ENCODE measurements at places on chromosomes 16 and 17.

GRCh38 chr17:17833658-17834357 is 3.0 kb downstream of the SREBF1 start:
- DNase-seq, result no peak

GRCh38 chr17:4690745-4691144 is 13.2 kb downstream of the PELP1 start:
- peak; percentile 53 for DNase-seq

- DNase-seq, result no peak
Observed at GRCh38 chr17:80000981-80001775, 34.5 kb downstream of the TBC1D16 start.

DNA sequence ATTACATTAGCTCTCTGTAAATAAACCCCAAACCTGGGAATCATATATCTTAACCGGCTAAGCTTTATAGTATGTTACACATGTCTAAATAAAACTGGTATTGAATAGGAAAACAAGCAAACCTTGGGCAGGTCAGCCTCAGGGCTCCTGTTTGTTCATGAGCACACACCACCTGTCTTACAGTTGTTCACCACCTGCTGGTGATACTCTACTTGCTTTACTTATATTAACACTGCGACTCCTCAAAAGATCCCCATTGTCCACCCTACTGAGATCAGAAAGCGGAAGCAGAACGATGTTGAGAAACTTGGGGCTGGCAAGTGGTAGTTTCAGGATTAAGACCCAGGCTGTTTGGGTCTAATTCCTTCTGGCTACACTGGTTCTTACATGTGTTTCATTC is 16.4 kb downstream of the CDH13 start:
- no peak for DNase-seq

DNA sequence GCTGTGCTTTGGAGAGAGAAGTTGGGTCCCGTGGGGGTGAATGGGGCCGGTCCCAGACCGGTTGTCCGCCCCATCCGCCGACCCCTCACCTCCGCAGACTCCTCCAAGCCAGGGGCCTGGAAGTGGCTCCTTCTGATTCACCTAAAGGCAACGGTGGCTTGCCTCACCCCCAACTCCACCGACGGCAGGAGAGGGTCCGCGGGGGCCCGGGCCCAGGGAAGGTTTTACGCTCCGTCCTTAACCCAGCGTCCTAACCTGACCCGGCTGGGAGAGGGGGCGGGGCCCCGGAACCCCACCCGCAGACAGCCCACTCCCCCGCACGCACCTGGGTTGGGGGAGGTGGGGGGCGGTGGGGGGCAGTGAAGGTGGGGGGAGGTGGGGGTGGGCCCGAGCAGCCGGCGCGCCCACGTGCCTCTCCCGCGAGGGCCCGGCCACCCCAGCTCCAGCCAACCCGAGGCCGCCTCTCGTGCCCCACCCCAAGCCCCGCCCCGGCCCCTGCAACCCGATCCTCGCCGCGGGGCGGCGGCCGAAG is 12.7 kb upstream of the CD300A start:
- no peak for DNase-seq
